ENCODE measurements at places on chromosomes 2 and 18. TPM values are rescaled to one million over a fixed set of nuclear protein-coding genes. Genes with fewer than 3 reads are reported as not detected.
A peak's percentile ranks its signal among the peaks of the same experiment; 100 is the strongest.

GRCh38 chr2:173869244-173870229 is 95.6 kb downstream of the SP3 start:
- no peak for DNase-seq
- no peak overlapping the region for H3K4me3 ChIP-seq
- no peaks in the 10 kb centered on the region for H3K36me3 ChIP-seq
- H3K27me3 ChIP-seq = peaks cover 21% of the 10 kb centered on the region
- no peak overlapping the region for H3K27ac ChIP-seq

- peaks cover 2% of the 10 kb centered on the region for H3K36me3 ChIP-seq
- no peak overlapping the region for H3K27ac ChIP-seq
- H3K4me3 ChIP-seq = no peak overlapping the region
- H3K4me1 ChIP-seq = peaks cover 2% of the 10 kb centered on the region
- no peak for DNase-seq
These were observed 151.6 kb downstream of the PTGR3 start for GRCh38 chr18:75057169-75057960.

DNA sequence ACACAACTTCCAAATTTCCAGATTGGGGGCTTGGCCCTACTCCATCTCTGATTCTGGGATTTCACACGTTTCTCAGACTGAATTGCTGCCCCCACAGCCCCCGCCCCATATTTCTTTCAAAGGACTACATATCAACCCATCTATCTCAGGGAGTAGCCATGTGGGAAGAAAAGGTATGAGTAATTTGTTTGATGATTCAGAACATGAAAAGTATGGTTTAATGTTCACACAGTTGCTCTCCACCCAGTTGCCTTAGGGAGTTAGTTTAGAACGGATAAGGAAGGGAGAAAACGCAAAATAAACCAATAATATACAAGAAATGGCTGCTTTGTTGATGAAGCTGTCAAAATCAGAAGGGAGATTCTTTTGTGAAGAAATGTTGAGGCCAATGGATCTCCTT is 145.1 kb downstream of the PIEZO2 start:
- no peaks in the 10 kb centered on the region for H3K36me3 ChIP-seq
- peaks cover 3% of the 10 kb centered on the region for H3K27me3 ChIP-seq
- no peak overlapping the region for H3K27ac ChIP-seq
- H3K4me3 ChIP-seq = no peak overlapping the region

DNA sequence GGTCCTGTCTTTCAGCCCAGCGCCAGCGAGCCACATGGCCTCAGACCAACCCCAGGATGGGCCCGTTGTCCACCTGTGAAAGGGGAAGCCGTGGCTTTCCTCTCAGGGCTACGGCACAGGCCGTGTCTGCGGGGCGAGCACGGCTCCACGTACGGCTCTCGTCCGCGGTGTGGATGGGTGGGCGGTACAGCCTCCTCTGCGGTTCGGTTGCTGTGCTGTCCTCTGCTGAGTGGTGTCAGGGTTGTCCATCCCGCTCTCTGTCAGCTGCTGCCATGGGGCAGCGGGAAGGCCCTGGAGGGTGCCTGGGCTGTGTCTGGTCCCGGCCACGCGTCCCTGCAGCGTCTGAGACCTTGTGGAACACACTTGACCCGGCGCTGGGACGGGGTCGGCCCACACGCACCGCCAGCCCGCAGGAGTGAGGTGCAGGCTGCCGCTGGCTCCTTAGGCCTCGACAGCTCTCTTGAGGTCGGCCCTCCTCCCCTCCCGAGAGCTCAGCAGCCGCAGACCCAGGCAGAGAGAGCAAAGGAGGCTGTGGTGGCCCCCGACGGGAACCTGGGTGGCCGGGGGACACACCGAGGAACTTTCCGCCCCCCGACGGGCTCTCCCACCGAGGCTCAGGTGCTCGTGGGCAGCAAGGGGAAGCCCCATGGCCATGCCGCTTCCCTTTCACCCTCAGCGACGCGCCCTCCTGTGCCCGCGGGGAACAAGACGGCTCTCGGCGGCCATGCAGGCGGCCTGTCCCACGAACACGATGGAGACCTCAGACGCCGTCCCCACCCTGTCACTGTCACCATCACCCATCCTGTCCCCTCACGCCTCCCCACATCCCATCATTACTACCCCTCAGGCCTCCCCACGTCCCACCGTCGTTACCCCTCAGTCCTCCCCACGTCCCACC is 128.7 kb downstream of the NFATC1 start:
- peaks cover 39% of the 10 kb centered on the region for H3K4me1 ChIP-seq
- H3K4me3 ChIP-seq = peak overlapping the region; percentile 79
- peak; percentile 74 for DNase-seq
- peaks cover 8% of the 10 kb centered on the region for H3K36me3 ChIP-seq

GRCh38 chr2:70726947-70727725 is 40.9 kb downstream of the ADD2 start:
- no peak overlapping the region for H3K27ac ChIP-seq
- H3K4me3 ChIP-seq = no peak overlapping the region
- DNase-seq = no peak
- no peaks in the 10 kb centered on the region for H3K4me1 ChIP-seq

- no peak overlapping the region for H3K4me3 ChIP-seq
- H3K36me3 ChIP-seq = no peaks in the 10 kb centered on the region
- DNase-seq = no peak
- H3K27me3 ChIP-seq = peaks cover 8% of the 10 kb centered on the region
These were observed 58.8 kb downstream of the FECH start for GRCh38 chr18:57527556-57528229.

- H3K4me1 ChIP-seq = no peaks in the 10 kb centered on the region
- H3K27me3 ChIP-seq = peaks cover 2% of the 10 kb centered on the region
- DNase-seq = no peak
- H3K27ac ChIP-seq = no peak overlapping the region
- no peak overlapping the region for H3K4me3 ChIP-seq
These were observed 51.4 kb downstream of the TTC32 start for GRCh38 chr2:19850056-19851050.

GRCh38 chr2:46936566-46936965 is 21.0 kb upstream of the MCFD2 start:
- H3K4me1 ChIP-seq = peaks cover 7% of the 10 kb centered on the region
- no peaks in the 10 kb centered on the region for H3K27me3 ChIP-seq
- H3K4me3 ChIP-seq = no peak overlapping the region
- no peak for DNase-seq
- no peak overlapping the region for H3K27ac ChIP-seq

DNA sequence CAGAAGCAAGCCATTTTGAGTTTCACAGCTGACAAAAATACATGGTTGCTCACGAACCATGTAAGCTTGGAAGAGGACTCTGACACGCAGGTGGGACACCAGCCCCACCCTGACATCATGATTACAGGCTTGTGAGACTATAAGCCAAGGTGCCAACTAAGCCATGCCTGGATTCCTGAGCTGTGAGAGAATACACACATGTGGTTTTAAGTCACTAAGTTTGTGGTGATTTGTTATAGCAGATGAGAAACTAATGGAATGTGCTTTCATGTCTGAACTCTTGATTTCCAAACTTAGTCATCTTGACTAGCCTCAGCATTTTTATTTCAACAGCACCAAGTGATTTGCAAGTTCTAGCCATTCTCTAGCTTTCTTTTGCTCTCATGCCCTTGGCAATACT is 676.1 kb upstream of the CELF4 start:
- DNase-seq = no peak
- H3K36me3 ChIP-seq = no peaks in the 10 kb centered on the region
- no peak overlapping the region for H3K4me3 ChIP-seq
- H3K27me3 ChIP-seq = no peaks in the 10 kb centered on the region
- H3K27ac ChIP-seq = no peak overlapping the region
- no peaks in the 10 kb centered on the region for H3K4me1 ChIP-seq

DNA sequence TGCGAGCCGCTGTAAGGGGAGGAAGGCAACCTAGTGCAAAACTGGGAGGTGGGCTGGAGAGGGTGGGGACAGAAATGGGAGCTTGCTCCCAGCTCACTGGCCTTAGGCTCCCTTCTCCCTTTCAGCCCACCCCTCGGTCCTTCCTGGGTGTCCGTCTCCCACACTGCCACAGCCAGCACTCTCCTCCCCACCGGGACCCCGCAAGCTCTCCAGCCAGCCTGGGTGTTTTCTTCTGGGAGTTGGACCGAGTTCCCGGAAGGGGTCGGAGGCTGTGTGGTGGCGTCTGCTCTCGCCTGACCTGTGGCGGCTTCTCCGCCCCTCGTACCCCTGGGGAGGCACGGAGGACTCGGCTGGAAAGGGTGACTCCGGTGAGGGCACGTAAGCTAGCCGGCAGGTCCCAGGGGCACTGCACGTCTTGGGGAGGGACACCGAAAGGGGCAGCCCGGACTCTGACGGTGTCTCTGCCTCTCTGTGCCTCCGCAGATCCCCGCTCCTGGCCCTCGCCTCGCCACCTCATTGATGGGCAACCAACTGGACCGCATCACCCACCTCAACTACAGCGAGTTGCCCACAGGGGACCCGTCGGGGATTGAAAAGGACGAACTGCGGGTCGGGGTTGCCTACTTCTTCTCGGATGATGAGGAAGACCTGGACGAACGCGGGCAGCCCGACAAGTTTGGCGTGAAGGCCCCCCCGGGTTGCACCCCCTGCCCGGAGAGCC is 1.1 kb downstream of the LRATD1 start:
- no peak overlapping the region for H3K4me3 ChIP-seq
- peaks cover 1% of the 10 kb centered on the region for H3K4me1 ChIP-seq
- peak; percentile 28 for DNase-seq
- no peaks in the 10 kb centered on the region for H3K36me3 ChIP-seq

- peaks cover 91% of the 10 kb centered on the region for H3K36me3 ChIP-seq
- DNase-seq = no peak
- H3K4me1 ChIP-seq = peaks cover 27% of the 10 kb centered on the region
- H3K4me3 ChIP-seq = no peak overlapping the region
- H3K27ac ChIP-seq = no peak overlapping the region
- no peaks in the 10 kb centered on the region for H3K27me3 ChIP-seq
These were observed 15.1 kb downstream of the LMAN1 start for GRCh38 chr18:59343926-59344325.

DNA sequence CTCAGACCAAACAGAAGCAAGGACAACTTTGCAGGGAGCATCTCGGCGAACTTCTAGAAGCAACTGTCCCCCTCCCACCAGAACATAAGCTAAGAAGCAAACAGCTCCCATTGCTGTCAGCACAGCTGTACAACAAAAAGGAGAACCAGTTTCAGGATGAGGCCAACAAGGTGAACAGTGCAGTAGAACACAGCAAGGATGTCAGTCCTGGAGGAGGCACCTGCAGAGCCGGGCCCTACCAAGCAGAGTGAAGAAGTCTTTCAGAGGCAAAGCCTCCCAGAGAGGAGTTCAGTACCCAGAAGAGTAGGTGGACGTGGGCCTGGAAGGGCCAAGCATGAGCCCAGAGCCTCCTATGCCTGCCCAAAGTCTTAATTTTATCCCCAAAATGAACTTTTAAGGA is 1.0 kb downstream of the PASK start:
- peaks cover 2% of the 10 kb centered on the region for H3K36me3 ChIP-seq
- H3K27ac ChIP-seq = peak overlapping the region; percentile 41
- H3K4me3 ChIP-seq = peak overlapping the region; percentile 88
- DNase-seq = no peak

- H3K4me3 ChIP-seq = no peak overlapping the region
- no peak overlapping the region for H3K27ac ChIP-seq
- no peaks in the 10 kb centered on the region for H3K36me3 ChIP-seq
- H3K4me1 ChIP-seq = peaks cover 33% of the 10 kb centered on the region
- no peaks in the 10 kb centered on the region for H3K27me3 ChIP-seq
These were observed 27.0 kb upstream of the ACVR1 start for GRCh38 chr2:157903151-157903550.

- peaks cover 20% of the 10 kb centered on the region for H3K27me3 ChIP-seq
- no peaks in the 10 kb centered on the region for H3K36me3 ChIP-seq
- H3K27ac ChIP-seq = no peak overlapping the region
- DNase-seq = no peak
These were observed 82.5 kb upstream of the EPB41L3 start for GRCh38 chr18:5626130-5626880.

DNA sequence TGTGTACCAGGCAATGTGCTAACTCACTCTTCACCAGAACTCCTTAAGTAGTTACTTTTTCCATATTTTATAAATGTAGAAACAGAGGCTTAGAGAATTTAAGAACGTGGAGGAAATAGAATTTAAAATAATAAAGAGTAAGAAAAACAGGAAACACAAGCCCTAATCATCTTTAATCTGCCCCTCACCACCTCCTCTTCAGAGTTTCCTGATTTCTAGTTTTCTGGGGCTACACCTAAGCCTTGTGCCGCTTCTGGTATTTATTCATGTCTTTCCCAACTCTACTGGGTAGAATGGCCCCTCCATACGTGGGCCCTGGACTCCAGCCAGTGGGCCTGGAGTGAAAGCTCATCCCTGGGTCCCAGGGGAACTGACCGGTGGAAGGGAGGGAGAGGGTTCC is 85.4 kb downstream of the RTN4 start:
- no peak for DNase-seq
- peaks cover 12% of the 10 kb centered on the region for H3K4me1 ChIP-seq
- peaks cover 10% of the 10 kb centered on the region for H3K36me3 ChIP-seq
- peak overlapping the region; percentile 26 for H3K27ac ChIP-seq
- no peaks in the 10 kb centered on the region for H3K27me3 ChIP-seq

DNA sequence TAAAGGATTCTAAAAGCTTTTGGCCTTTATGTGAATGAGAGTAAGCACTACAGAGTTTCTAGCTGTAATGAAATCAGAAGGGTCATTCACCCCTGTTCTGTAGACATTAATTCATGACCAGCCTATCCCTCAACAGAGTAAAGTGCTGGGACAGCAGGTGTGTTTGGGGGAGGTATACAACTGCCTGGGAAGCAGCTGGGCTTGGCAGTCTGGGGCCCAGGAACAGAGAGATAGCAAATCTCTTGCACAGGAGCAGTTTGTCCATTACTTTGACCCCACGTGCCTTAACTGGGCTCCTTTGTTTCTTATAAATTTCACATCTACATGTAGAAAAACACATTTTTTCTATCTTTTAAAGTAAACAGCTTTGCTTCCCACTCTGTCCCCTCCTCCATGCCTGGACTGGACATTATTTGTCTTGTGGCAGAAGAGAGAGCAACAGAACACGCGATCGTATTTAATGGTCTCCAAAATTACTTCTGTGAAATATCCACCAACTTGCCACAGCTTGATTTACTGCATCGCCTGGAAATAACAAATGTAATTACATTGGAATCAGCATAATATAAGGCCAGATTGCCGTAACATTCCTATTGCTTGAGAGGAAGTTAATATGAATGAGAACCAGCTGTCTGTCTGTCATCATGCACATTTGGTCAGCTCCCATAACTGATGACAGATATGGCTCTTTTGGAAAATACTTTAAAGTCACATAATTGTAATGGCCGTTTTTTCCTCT is 263.8 kb downstream of the RBM43 start:
- no peaks in the 10 kb centered on the region for H3K4me1 ChIP-seq
- H3K27me3 ChIP-seq = peaks cover 2% of the 10 kb centered on the region
- H3K27ac ChIP-seq = no peak overlapping the region

GRCh38 chr2:30230497-30231211 is 680 bp upstream of the LBH start:
- peaks cover 42% of the 10 kb centered on the region for H3K4me1 ChIP-seq
- peaks cover 9% of the 10 kb centered on the region for H3K36me3 ChIP-seq
- H3K27ac ChIP-seq = peak overlapping the region; percentile 75
- DNase-seq = no peak

- H3K4me3 ChIP-seq = no peak overlapping the region
- H3K36me3 ChIP-seq = no peaks in the 10 kb centered on the region
- no peak overlapping the region for H3K27ac ChIP-seq
- DNase-seq = no peak
These were observed 270.7 kb upstream of the HDAC4 start for GRCh38 chr2:239671471-239671870.

ZNF385B gene
- not detected for total RNA-seq

PJVK gene
- 2.5 TPM for total RNA-seq

TEX44 gene
- not detected for total RNA-seq

TEKT4 gene
- total RNA-seq = not detected

ALPG gene
- not detected for total RNA-seq

UGT1A6 gene
- total RNA-seq = not detected

All from activated naive CD8-positive, alpha-beta T cell treated with anti-CD3 and anti-CD28 coated beads, Interleukin-2, amount 10 ng/mL, durations not matched to agents 7 days and 5 days (primary cell).